ENCODE measurements at places on chromosomes 2 and 18.

DNA sequence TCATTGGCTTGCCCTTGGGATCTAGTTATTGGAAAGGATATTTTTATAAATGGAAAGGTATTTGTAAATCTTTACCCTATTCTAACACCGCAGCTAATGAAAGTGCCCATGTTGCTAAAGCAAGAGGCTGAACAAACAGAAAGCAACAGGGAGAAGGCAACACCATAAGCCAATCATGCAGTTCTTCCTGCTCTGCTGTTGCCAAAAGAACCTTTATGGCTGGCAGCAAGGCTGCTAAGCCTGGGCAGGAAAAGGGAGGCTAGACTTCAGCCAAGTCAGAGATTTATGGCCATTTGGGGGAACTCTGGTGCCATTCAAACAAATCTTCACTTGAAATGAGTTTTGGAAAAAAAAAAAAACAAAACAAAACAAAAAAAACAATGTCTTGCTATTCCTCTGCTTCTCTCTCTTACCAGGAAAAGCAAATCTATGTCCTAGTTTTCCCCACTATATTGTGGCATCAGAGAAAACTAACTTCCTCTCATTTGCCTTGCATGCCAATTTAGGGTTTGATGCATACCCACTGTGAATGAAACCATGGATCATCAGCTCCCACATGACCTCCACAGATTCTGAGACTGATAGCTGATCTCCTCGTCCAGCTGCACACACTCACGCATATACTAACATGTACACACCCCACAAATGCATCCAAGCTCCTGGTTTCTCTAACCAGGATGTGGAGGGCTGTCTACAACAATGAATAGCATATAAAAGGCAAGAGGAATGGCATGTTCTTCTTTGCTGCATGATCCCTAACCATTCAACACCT lies 179.3 kb downstream of the C1D start:
- DNase-seq = no peak

DNA sequence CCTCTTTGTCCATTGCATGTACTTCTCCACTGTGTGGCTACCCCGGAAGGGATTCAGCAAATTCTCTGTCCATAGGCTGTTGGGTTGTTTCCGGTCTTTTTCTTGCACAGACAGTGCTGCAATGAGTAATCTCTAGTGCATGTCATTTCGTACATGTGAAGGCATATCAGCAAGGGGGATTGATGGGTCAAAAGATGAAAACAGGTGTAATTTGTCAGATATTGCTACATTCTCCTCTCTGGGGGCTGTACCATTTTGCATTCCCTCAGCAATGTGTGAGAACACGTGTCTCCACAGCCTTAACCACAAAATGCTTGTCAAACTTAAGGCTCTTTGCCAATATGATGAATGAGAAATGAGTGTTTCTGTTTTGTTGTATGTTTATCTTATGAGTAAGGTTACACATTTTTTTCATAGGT lies 60.5 kb downstream of the KLHL29 start:
- DNase-seq = no peak

- DNase-seq = no peak
These were observed 81.9 kb downstream of the CDH2 start for GRCh38 chr18:28095041-28095440.

DNA sequence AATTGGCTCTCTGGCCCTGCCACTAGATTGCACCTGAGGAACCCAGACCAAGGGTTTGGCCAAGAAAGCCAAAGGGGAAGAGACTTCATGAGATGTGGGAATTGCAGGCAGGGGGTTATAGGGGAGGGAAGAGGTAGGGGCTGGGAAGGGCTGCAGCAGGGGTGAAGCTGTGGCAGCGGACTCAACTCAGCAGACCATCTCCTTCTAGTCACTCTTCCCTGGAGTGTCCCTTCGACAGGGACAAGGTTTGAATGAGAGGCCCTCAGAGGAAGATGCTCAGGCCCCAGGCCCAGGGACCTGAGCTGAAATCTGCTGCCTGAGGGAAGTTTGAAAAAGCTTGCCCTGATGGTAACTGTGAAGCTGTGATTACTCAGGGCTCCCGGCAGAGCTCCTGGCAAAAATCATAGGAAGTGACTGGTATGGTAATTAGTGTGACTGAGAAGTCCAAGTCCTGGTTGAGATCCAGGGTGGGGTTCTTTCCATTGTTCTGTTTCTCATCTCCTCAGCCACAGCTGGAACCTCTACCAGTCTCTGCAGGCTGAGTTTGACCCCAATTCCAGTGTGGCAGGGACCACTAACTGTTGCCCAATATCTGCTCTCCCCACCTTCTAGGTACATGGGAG lies 300.9 kb downstream of the CYP26B1 start:
- DNase-seq = no peak

DNA sequence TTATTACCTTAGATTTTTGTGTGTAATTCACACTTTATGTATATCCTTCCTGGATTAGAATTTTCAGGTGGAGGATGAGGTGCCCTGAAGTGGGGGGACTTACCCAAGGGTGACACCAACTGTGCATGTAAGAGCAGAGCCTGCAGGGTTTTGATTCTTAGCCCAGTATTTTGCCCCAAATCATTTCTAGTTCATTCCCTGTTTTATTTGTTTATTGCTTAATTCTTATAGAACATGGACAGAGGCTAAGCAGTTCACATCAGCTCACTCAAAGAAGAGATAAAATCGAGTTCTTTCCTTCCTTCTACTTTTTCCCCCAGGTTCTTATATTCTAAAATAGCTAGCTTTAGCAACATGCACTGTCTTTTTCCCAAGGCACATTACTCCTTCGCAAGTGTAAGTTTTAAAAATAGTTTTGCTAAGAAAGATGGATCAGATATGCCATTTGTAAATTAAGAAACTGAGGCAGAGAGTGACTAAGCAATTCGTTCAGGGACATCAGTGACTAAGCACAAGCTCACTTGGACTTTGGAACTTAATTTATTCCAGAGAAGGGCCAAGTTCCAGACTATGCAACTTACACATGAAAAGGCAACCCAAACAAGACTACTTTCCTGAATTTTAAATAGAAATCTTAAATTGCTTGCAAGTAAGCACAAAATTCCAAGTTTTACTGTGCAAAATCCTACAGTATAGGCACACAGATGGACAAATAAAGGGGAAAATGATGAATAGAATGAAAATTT lies 427.9 kb upstream of the POU3F3 start:
- DNase-seq = no peak

- DNase-seq = no peak
These were observed 22.5 kb upstream of the ACYP2 start for GRCh38 chr2:54092940-54093339.

DNA sequence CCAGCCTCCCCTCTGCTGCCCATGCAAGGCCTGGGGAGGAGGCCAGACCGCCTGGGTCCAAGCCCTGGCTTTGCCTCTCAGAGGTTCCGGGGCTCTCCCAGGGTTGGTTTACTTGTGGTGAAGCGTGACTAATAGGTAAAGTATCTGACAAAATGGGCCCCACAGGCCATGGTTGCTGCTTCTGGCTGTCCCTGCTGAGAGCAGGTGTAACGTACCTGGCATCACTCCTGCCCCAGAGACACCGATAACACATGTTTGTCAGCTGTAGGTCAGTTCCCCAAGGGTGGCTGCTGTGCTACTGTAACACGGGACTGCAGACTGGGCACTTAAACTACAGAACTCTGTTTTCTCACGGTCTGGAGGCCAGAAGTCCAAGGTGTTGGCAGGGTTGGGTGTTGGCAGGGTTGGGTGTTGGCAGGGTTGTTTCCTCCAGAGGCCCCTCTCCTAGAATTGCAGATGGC lies 34.1 kb downstream of the ODC1 start:
- DNase-seq = no peak

- DNase-seq = no peak
These were observed 57.3 kb upstream of the TMEM182 start for GRCh38 chr2:102704531-102704930.

GRCh38 chr2:38394041-38394440 lies 17.0 kb upstream of the ATL2 start:
- DNase-seq = no peak

GRCh38 chr2:155997538-155997937 lies 335.0 kb downstream of the NR4A2 start:
- DNase-seq = no peak

DNA sequence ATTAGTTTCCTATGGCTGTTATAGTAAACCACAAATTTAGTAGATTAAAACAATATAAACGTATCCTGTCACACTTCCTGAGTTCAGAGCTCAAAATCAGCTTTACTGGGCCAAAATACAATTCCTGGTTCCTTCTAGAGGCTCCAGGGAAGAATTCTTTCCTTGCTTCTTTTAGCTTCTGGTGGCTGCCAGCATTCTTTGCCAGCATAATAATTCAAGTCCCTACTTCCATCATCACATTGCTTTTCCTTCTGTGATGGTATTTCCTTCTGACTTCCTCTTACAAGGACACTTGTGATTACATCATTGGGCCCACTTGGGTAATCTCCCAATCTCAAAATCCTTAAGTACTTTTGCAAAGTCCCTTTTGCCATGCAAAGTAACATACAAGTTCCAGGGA lies 40.6 kb downstream of the MOB4 start:
- no peak for DNase-seq

GRCh38 chr2:222976521-222977061 lies 75.4 kb upstream of the KCNE4 start:
- DNase-seq = no peak

DNA sequence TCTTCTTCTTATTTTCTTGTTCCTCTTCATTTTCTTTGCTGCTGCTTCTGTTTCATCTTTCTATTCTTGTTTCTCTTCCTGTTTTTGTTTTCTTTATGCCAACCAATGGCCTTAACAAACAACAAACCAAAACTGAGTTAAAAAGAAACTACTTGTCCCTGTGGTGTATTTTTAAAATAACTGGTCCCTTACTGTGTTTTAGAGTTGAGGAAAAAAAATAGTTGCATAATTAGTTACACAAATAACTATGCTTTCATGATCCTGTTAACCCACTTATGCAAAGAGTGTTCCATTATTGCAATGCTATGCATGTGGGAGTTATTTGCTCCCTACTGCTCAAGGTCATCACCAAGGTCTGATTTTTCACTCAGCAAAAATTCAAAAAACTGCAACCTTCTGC lies 39.5 kb upstream of the IMP4 start:
- DNase-seq = no peak

DNA sequence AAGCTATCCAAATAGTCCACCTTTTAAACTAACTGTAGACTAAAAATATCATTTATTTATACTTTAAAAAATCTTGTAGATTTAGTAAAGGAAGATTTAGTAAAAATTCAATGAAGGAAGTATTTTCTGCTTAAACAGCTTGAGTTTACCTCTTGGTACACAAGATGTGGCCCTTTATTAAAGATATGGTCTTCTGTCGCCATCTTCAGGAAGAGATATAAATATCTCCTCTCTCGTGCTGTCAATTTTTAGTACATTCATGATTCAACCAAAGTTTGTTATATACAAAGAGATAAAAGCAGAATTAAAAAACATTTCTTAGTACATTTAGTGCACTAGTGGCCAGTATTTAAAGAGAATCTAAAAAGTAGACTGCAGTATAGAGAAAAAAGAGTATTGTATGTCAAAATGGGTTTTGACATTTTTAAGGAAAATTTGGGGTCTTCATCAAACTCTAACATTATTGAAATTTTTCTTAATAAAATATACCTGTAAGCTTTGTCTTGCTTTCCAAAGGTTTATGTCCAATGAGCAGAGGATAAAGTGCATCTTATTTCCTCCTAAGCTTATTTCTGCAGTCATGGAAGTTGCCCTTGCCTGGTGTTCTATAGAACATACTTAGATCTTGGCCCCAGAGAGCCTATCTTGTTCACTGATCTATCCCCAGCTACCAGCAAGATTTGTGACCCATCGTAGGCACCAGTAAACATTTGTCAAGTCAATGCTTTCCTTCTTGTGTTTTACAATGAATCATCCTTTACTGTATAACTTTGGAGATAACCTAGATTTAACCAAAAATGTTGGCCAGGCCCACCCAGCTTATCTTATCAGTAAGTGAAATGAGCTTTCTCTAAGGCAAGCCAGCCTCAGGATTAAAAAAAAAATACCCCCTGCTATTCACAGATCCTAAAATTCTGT lies 18.5 kb upstream of the EML6 start:
- no peak for DNase-seq

- DNase-seq = no peak
These were observed 171.4 kb downstream of the SETBP1 start for GRCh38 chr18:44851856-44852621.

DNA sequence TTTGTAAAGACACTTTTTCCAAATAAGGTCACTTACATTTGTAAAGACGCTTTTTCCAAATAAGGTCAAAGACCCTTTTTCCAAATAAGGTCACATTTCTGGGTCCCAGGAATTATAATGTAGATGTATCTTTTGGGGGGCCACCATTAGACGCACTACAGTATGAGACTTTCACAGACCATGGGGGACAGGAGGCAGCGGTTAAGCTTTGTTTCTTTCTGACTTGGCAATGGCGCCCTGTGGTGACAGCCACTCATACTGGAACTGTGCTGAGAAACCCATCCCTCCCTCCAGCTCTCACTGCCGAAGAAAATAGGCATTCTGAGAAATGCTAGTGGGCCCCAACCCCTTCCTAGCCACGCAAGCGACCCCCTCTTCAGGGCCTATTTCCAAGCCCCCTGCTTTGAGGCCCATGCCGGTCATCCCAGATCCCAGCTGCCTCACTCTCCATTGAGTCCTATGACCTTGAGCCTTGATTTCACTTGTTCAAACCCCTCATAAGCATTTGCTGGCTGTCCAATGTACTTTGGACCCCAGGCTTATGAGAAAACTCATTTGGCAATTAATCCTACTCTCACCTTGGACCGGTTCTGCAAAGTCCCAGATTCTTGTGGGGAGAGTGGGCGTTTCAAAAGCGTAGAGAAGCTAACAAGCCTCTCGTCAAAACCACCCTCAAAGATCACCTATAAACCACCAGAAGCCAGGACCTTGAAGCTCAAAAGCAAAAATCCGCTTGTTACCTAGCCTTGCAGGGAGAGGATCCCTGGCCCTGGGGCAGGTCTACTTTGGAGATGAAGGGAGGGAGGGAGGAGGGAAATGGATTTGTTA lies 11.3 kb upstream of the SPATA3 start:
- no peak for DNase-seq

DNA sequence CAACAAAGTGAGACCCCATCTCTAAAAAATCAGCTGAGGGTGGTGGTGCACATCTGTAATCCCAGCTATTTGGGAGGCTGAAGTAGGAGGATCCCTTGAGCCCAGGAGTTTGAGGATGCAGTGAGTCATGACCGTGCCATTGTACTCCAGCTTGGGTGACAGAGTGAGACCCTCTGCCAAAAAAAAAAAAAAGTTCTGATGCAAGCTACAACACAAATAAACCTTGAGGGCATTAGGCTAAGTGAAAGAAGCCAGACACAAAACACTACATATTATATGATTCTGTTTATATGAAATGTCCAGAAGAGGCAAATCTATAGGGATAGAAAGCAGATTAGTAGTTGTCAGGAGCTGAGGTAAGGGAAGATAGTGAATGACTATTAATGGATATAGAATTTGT lies 13.0 kb downstream of the YWHAQ start:
- DNase-seq = no peak

GRCh38 chr2:100317634-100318033 lies 4.7 kb downstream of the LONRF2 start:
- DNase-seq = no peak

DNA sequence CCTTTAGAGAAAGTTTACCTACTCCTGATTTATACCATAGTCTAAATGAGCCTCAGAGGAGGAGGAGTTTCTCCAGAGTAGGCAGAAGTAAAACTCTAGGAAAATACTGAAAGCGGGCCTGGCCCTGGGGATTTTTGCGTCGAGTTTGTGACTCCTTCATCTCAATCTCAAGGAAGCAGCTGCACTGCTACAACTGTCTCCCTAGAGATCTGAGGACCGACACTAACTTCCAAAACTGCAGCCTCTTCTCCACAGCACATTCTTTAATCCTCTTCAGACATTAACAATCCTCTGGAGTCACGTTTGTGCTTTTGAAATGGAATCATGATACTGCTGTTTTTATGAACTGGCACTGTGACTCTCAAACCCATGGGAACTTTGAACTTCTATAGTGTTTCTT lies 281.4 kb downstream of the KCNS3 start:
- DNase-seq = no peak

- DNase-seq = no peak
These were observed 54.4 kb upstream of the MYO3B start for GRCh38 chr2:170123593-170123992.
